ENCODE measurements at places on chromosomes 11 and 22.
A peak's percentile ranks its signal among the peaks of the same experiment; 100 is the strongest.

DNA sequence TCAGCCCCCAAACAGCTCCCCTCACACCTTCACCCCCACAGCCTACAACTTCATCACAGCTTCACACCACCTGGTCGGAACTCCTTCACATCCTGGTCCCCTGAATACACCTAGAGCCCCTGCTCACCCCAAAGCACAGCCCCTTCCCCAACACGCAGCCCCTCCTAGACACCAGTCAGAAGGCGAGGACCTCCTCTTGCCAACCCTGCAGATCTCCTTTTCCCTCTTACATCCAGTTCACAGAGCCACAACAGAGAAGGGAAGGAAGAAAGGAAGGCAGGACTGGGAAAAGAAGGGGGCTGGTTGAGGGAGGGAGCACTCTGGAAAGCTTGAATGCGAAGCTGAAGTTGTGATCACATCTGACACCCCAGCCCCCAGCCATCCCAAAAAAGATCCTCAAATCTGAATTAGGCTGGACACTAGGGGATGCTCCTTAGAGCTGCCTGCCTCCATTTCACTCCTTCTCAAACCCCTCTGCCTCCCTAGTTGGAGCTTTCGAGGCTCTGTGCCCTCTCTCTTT, 629 bp downstream of the CCKBR start:
- H3K36me3 ChIP-seq, result no peaks in the 10 kb centered on the region
- peaks cover 21% of the 10 kb centered on the region for H3K27me3 ChIP-seq
- no peak overlapping the region for H3K27ac ChIP-seq
- no peak for DNase-seq
- peaks cover 11% of the 10 kb centered on the region for H3K4me1 ChIP-seq

- peaks cover 11% of the 10 kb centered on the region for H3K36me3 ChIP-seq
- H3K27ac ChIP-seq, result no peak overlapping the region
- H3K27me3 ChIP-seq, result no peaks in the 10 kb centered on the region
- DNase-seq, result no peak
These were observed 9.2 kb downstream of the FADD start for GRCh38 chr11:70212227-70212811.

DNA sequence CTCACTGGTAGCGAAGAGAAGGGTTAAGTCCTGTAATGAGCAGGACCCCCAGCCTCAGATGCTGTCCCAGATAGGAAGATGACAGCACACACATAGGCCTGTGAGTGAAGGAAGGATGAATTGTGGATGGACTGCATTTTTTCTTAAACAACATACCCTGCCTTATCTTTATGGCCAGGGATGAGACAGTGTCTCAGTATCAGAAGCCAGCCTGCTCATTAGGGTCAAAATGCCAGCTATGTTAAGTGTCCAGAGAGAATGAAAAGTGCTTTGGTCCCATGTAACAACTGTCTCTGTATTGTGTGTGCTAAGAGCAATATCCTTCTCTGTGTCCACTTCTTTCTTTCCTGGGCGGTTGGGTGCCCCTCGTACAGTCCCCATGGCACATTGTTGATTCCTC, 30.2 kb downstream of the PPFIBP2 start:
- H3K27ac ChIP-seq, result no peak overlapping the region
- no peaks in the 10 kb centered on the region for H3K36me3 ChIP-seq
- no peak for DNase-seq
- H3K4me3 ChIP-seq, result no peak overlapping the region
- H3K27me3 ChIP-seq, result no peaks in the 10 kb centered on the region
- H3K4me1 ChIP-seq, result peaks cover under 1% of the 10 kb centered on the region

GRCh38 chr11:115905341-115906000, 401.3 kb upstream of the CADM1 start:
- no peaks in the 10 kb centered on the region for H3K4me1 ChIP-seq
- no peak overlapping the region for H3K27ac ChIP-seq
- no peaks in the 10 kb centered on the region for H3K27me3 ChIP-seq
- H3K4me3 ChIP-seq, result no peak overlapping the region

- no peak for DNase-seq
- H3K36me3 ChIP-seq, result no peaks in the 10 kb centered on the region
- no peaks in the 10 kb centered on the region for H3K4me1 ChIP-seq
- H3K4me3 ChIP-seq, result no peak overlapping the region
- H3K27ac ChIP-seq, result no peak overlapping the region
These were observed 110.6 kb downstream of the SCN3B start for GRCh38 chr11:123543797-123544196.

- no peaks in the 10 kb centered on the region for H3K4me1 ChIP-seq
- H3K27me3 ChIP-seq, result no peaks in the 10 kb centered on the region
- H3K27ac ChIP-seq, result no peak overlapping the region
- no peaks in the 10 kb centered on the region for H3K36me3 ChIP-seq
These were observed 7.1 kb upstream of the PPFIA1 start for GRCh38 chr11:70263363-70263762.

- H3K36me3 ChIP-seq, result no peaks in the 10 kb centered on the region
- no peaks in the 10 kb centered on the region for H3K27me3 ChIP-seq
- no peaks in the 10 kb centered on the region for H3K4me1 ChIP-seq
- H3K4me3 ChIP-seq, result no peak overlapping the region
- no peak overlapping the region for H3K27ac ChIP-seq
These were observed 1513.6 kb downstream of the BRD1 start for GRCh38 chr22:48314073-48314472.

GRCh38 chr11:123187248-123187647, 7.8 kb downstream of the CLMP start:
- H3K27ac ChIP-seq, result no peak overlapping the region
- H3K36me3 ChIP-seq, result no peaks in the 10 kb centered on the region
- H3K27me3 ChIP-seq, result no peaks in the 10 kb centered on the region
- DNase-seq, result no peak

DNA sequence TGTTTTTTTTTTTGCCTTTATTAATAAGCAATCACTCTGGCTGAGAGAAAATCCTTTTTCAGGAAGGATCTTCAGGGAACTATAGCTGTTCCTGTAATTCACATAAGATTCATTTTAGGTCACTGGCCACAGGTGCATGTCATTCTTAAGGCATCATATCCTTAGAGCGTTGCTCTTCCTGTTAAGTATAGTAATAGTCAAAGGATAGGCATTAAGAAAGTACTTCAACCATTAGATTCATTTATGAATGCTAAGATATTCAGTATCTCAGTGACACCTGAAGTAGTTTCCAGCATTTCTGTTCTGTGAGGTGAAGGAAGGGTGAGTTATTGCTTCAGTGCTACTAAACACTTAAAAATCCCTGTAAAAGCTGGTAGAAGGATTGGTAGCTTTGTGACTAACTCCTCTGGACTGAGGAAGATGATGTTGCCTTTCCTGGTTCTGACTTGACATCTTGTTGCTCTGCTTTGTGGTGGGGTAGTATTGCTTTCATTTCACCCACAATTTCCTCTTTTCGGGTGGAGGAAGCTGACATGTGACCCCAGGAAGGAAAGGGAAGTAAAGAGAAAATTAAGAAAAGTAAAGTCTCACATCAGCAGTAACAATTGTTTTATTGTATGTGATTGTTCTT, 34.7 kb downstream of the RNF169 start:
- peaks cover 60% of the 10 kb centered on the region for H3K4me1 ChIP-seq
- peak; percentile 52 for DNase-seq
- H3K4me3 ChIP-seq, result peak overlapping the region; percentile 16
- no peaks in the 10 kb centered on the region for H3K27me3 ChIP-seq
- H3K36me3 ChIP-seq, result no peaks in the 10 kb centered on the region

GRCh38 chr11:29645373-29645772, 371.5 kb downstream of the KCNA4 start:
- H3K27ac ChIP-seq, result no peak overlapping the region
- DNase-seq, result no peak
- H3K4me3 ChIP-seq, result no peak overlapping the region
- H3K36me3 ChIP-seq, result no peaks in the 10 kb centered on the region
- H3K27me3 ChIP-seq, result no peaks in the 10 kb centered on the region

- H3K27ac ChIP-seq, result no peak overlapping the region
- no peaks in the 10 kb centered on the region for H3K36me3 ChIP-seq
- H3K4me3 ChIP-seq, result no peak overlapping the region
- DNase-seq, result no peak
- no peaks in the 10 kb centered on the region for H3K27me3 ChIP-seq
These were observed 23.0 kb upstream of the MYEOV start for GRCh38 chr11:69270941-69271340.
